Activated naive CD4-positive, alpha-beta T cell treated with anti-CD3 and anti-CD28 coated beads for 36 hours (primary cell): ENCODE measurements at places on chromosomes 16 and 17. TPM values are rescaled to one million over a fixed set of nuclear protein-coding genes. Genes with fewer than 3 reads are reported as not detected.
A peak's percentile ranks its signal among the peaks of the same experiment; 100 is the strongest.

DNA sequence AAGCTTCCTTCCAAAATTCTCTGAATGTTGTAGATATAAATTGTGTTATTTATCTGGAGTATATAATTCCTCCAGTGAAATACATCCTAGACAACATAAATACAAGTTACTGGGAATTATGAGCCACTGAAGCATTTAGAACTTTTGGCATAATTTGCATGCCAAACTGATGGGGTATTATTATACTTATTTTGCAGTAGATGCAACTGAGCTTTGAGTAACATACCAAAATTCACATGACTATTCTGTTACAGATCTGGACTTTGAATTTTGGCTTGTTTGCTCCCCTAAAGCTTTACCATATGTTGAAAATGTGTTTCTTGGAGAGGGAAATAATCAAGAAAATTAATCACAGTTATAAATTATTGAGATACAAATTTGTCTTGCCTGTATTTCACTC is 372.5 kb downstream of the CDH11 start:
- H3K36me3 ChIP-seq, result no peaks in the 10 kb centered on the region
- no peak overlapping the region for H3K27ac ChIP-seq
- H3K4me3 ChIP-seq, result no peak overlapping the region
- H3K27me3 ChIP-seq, result no peaks in the 10 kb centered on the region

- H3K27ac ChIP-seq, result no peak within 1 kb of the TSS
- H3K27me3 ChIP-seq, result peaks cover 63% of the 10 kb centered on the region
- no peaks in the 10 kb centered on the region for H3K36me3 ChIP-seq
- peak; percentile 5 for DNase-seq
- H3K4me3 ChIP-seq, result peak within 1 kb of the TSS; percentile 66
These were observed at the start of gene VAT1L for GRCh38 chr16:77788181-77789084. VAT1L (plus strand) TSS chr16:77788564; CDS start chr16:77788683, 119 bp downstream.

- H3K27ac ChIP-seq, result no peak overlapping the region
- no peak for DNase-seq
- no peaks in the 10 kb centered on the region for H3K27me3 ChIP-seq
- no peak overlapping the region for H3K4me3 ChIP-seq
- peaks cover 41% of the 10 kb centered on the region for H3K4me1 ChIP-seq
These were observed 42.9 kb downstream of the LDHD start for GRCh38 chr16:75073545-75074303.

Gene VASN
- not detected for total RNA-seq

- no peaks in the 10 kb centered on the region for H3K36me3 ChIP-seq
- peaks cover 28% of the 10 kb centered on the region for H3K4me1 ChIP-seq
- no peak overlapping the region for H3K27ac ChIP-seq
- H3K27me3 ChIP-seq, result no peaks in the 10 kb centered on the region
- no peak overlapping the region for H3K4me3 ChIP-seq
- DNase-seq, result no peak
These were observed 271.0 kb upstream of the TBX2 start for GRCh38 chr17:61128661-61129115.

GRCh38 chr17:181245-182049 is at the start of gene DOC2B:
DOC2B (minus strand) TSS chr17:181650; CDS start chr17:181479, 171 bp downstream.
- H3K4me1 ChIP-seq, result peaks cover 2% of the 10 kb centered on the region
- peak within 1 kb of the TSS; percentile 52 for H3K4me3 ChIP-seq
- H3K27me3 ChIP-seq, result peaks cover 29% of the 10 kb centered on the region
- DNase-seq, result no peak

DNA sequence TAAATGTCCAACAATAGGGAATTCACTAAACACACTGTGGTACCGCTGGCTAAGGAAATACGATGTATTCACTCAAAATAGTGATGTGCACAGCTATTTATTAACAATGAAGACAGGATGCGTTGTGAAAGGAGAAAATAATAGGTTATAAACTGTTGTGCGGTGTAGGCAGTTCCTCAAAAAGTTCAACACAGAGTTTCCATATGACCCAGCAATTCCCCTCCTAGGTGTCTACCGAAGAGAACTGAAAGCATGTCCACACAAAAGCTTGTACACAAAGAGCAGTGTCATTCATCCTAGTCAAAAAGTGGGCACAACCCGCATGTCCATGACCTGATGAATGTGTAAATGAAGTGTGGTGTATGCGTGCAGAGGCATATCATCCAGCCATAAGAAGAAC is 1.2 kb upstream of the CES1 start:
- H3K27ac ChIP-seq, result no peak overlapping the region
- H3K36me3 ChIP-seq, result no peaks in the 10 kb centered on the region
- DNase-seq, result no peak
- peaks cover 9% of the 10 kb centered on the region for H3K27me3 ChIP-seq
- no peaks in the 10 kb centered on the region for H3K4me1 ChIP-seq
- H3K4me3 ChIP-seq, result no peak overlapping the region

GRCh38 chr17:42118126-42118510 is 3.0 kb downstream of the KAT2A start:
- peaks cover 38% of the 10 kb centered on the region for H3K36me3 ChIP-seq
- no peak overlapping the region for H3K27ac ChIP-seq
- peaks cover 28% of the 10 kb centered on the region for H3K4me1 ChIP-seq
- H3K27me3 ChIP-seq, result no peaks in the 10 kb centered on the region
- H3K4me3 ChIP-seq, result no peak overlapping the region
- DNase-seq, result no peak

- H3K27ac ChIP-seq, result no peak overlapping the region
- no peak overlapping the region for H3K4me3 ChIP-seq
- H3K4me1 ChIP-seq, result no peaks in the 10 kb centered on the region
- H3K27me3 ChIP-seq, result no peaks in the 10 kb centered on the region
- H3K36me3 ChIP-seq, result no peaks in the 10 kb centered on the region
- no peak for DNase-seq
These were observed 8.2 kb downstream of the CD300LF start for GRCh38 chr17:74704544-74704943.

- H3K27me3 ChIP-seq, result peaks cover 19% of the 10 kb centered on the region
- DNase-seq, result no peak
- H3K4me1 ChIP-seq, result no peaks in the 10 kb centered on the region
- no peaks in the 10 kb centered on the region for H3K36me3 ChIP-seq
These were observed 175.4 kb downstream of the WSCD1 start for GRCh38 chr17:6245301-6246177.

- H3K36me3 ChIP-seq, result peaks cover 29% of the 10 kb centered on the region
- no peak overlapping the region for H3K27ac ChIP-seq
- no peak overlapping the region for H3K4me3 ChIP-seq
- no peaks in the 10 kb centered on the region for H3K27me3 ChIP-seq
- H3K4me1 ChIP-seq, result peaks cover 2% of the 10 kb centered on the region
These were observed 10.9 kb upstream of the ITGA2B start for GRCh38 chr17:44400226-44400847.

- DNase-seq, result peak; percentile 55
- no peaks in the 10 kb centered on the region for H3K36me3 ChIP-seq
- no peak overlapping the region for H3K4me3 ChIP-seq
- no peaks in the 10 kb centered on the region for H3K27me3 ChIP-seq
- H3K4me1 ChIP-seq, result peaks cover 20% of the 10 kb centered on the region
- no peak overlapping the region for H3K27ac ChIP-seq
These were observed 713 bp downstream of the COX11 start for GRCh38 chr17:54967621-54968261.
